ENCODE measurements at places on chromosomes 2 and 18. TPM values are rescaled to one million over a fixed set of nuclear protein-coding genes. Genes with fewer than 3 reads are reported as not detected.

Gene SNORC
- polyA plus RNA-seq, result not detected

Gene THSD7B
- polyA plus RNA-seq, result not detected

Gene STRADB
- 32.5 TPM for polyA plus RNA-seq

Gene SESTD1
- 7.9 TPM for polyA plus RNA-seq

GRCh38 chr18:58546552-58546951 is 82.3 kb downstream of the ALPK2 start:
- peaks cover 12% of the 10 kb centered on the region for H3K4me1 ChIP-seq
- H3K4me3 ChIP-seq, result no peak overlapping the region
- H3K36me3 ChIP-seq, result no peaks in the 10 kb centered on the region
- H3K27ac ChIP-seq, result no peak overlapping the region
- peaks cover 2% of the 10 kb centered on the region for H3K27me3 ChIP-seq

GRCh38 chr2:234191819-234192407 is 141.4 kb downstream of the SPP2 start:
- no peaks in the 10 kb centered on the region for H3K36me3 ChIP-seq
- DNase-seq, result no peak
- no peak overlapping the region for H3K27ac ChIP-seq
- H3K27me3 ChIP-seq, result peaks cover 6% of the 10 kb centered on the region
- H3K4me1 ChIP-seq, result no peaks in the 10 kb centered on the region

DNA sequence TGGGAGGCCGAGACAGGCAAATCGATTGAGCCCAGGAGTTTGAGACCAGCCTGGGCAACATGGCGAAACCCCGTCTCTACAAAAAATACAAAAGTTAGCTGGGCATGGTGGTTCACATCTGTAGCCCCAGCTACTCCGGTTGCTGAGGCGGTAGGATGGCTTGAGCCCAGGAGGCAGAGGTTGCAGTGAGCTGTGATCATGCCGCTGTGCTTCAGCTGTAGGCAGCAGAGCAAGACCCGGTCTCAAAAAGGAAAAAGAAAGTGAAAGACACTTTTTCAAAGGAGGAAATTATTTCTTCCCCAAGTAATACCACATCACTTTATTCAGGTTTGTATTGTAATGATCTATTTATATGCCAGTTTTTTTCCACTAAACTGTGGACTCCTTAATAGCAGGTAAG is 35.7 kb upstream of the TAF4B start:
- H3K36me3 ChIP-seq, result no peaks in the 10 kb centered on the region
- peak overlapping the region; percentile 75 for H3K4me3 ChIP-seq
- peaks cover 23% of the 10 kb centered on the region for H3K4me1 ChIP-seq
- peak overlapping the region; percentile 82 for H3K27ac ChIP-seq
- DNase-seq, result peak; percentile 26

DNA sequence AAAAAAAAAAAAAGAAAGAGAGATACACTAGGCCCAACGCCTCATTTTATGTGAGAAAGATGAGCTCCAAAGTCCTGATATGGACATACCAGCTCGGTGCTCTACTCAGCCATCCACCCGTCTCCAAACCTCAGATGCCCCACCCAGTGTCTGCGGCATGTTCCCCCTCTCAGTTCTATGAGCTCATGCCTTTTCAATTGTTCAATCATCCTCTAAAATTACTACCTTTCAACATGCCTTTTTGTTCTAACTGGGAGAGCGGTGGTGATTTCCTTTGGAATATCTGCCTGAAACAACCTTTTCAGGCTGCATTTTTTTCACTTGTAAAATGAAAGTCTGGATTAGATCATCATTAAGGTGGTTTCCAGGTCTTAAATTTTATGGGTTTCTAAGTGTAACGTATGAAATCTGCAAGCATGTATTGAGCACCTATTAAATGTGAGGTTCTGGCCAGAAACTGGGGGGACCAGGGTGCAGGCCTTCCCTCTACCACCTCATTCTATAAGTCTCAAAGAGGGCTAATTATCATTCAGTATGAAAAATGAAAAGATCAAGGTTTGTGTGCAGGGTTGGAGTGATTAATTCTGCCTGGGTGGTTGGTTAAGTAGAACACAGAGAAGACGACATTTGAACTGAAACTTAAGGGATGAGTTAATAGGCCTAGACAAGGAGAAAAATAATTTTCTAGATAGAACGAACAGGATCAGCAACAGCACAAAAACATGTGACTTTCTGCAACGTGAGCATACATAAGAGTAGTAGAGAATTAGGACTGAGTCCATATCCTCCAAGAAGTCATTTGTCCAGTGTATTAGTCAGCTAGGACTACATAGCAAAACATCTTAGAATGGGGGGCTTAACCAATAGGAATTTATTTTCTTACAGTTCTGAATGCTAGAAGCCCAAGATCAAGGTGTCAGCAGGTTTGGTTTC is 87.4 kb upstream of the GLS start:
- DNase-seq, result no peak
- peaks cover 4% of the 10 kb centered on the region for H3K27me3 ChIP-seq
- H3K4me1 ChIP-seq, result peaks cover 15% of the 10 kb centered on the region
- no peak overlapping the region for H3K4me3 ChIP-seq
- no peak overlapping the region for H3K27ac ChIP-seq
- H3K36me3 ChIP-seq, result no peaks in the 10 kb centered on the region

DNA sequence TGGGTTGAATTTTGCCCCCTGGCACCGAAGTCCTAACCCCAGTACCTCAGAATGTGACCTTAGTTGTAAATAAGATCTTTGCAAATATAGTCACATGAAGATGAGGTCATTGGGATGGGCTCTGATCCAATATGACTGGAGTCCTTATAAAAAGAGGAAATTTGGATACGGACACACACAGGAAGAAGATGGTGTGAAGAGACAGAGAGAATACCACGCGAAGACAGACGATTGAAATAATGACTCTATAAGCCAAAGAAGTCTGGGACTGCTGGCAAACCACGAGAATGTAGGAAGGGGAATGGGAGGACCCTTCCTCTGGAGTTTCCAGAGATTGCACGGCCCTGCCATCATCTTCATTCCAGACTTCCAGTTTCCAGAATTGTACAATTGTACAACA is 98.6 kb downstream of the CPO start:
- peaks cover 11% of the 10 kb centered on the region for H3K27me3 ChIP-seq
- H3K4me1 ChIP-seq, result no peaks in the 10 kb centered on the region
- no peak for DNase-seq
- H3K27ac ChIP-seq, result no peak overlapping the region
- no peaks in the 10 kb centered on the region for H3K36me3 ChIP-seq
- no peak overlapping the region for H3K4me3 ChIP-seq

- no peak overlapping the region for H3K4me3 ChIP-seq
- no peak for DNase-seq
- no peaks in the 10 kb centered on the region for H3K36me3 ChIP-seq
- no peaks in the 10 kb centered on the region for H3K27me3 ChIP-seq
- H3K4me1 ChIP-seq, result peaks cover 6% of the 10 kb centered on the region
Measured at GRCh38 chr18:38367473-38367872, 801.9 kb upstream of the CELF4 start.

GRCh38 chr2:41062336-41062735 is 610.4 kb upstream of the SLC8A1 start:
- H3K27me3 ChIP-seq, result peaks cover 2% of the 10 kb centered on the region
- H3K4me3 ChIP-seq, result no peak overlapping the region
- no peaks in the 10 kb centered on the region for H3K36me3 ChIP-seq
- peaks cover 6% of the 10 kb centered on the region for H3K4me1 ChIP-seq
- DNase-seq, result no peak

- no peaks in the 10 kb centered on the region for H3K27me3 ChIP-seq
- peaks cover 2% of the 10 kb centered on the region for H3K36me3 ChIP-seq
- H3K4me3 ChIP-seq, result no peak overlapping the region
- DNase-seq, result no peak
Measured at GRCh38 chr18:56815926-56816325, 164.8 kb downstream of the WDR7 start.

DNA sequence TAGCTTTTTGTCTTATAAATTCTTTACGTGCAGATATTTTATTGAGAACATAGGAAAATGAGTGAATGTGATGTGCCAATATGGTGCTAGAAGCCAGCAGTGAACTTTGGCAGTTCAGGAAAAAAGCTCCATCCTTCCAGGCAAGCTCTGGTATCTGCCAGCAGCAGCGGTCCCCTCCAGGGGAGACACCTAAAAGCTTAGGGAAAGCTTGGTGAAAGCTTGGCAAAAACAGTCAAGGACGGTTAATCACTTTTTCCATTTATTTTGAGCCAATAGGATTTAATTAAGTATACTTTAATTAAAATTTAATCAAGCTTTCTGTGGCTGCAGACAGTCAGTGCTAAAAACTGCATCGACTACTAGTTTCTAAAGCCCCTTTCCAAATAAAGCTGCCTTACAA is 60.4 kb downstream of the PID1 start:
- H3K4me1 ChIP-seq, result no peaks in the 10 kb centered on the region
- no peak for DNase-seq
- H3K27me3 ChIP-seq, result no peaks in the 10 kb centered on the region
- H3K27ac ChIP-seq, result no peak overlapping the region
- no peak overlapping the region for H3K4me3 ChIP-seq

- H3K4me1 ChIP-seq, result peaks cover 14% of the 10 kb centered on the region
- peak overlapping the region; percentile 85 for H3K4me3 ChIP-seq
Measured at GRCh38 chr2:10079266-10079869, 843 bp downstream of the CYS1 start.

- no peak for DNase-seq
- no peak overlapping the region for H3K4me3 ChIP-seq
- H3K4me1 ChIP-seq, result peaks cover 19% of the 10 kb centered on the region
- H3K27ac ChIP-seq, result no peak overlapping the region
Measured at GRCh38 chr2:235860111-235860510, 308.1 kb downstream of the GBX2 start.

GRCh38 chr18:11121443-11121849 is 27.9 kb downstream of the PIEZO2 start:
- no peak for DNase-seq
- no peaks in the 10 kb centered on the region for H3K27me3 ChIP-seq
- H3K4me3 ChIP-seq, result no peak overlapping the region
- H3K36me3 ChIP-seq, result no peaks in the 10 kb centered on the region

DNA sequence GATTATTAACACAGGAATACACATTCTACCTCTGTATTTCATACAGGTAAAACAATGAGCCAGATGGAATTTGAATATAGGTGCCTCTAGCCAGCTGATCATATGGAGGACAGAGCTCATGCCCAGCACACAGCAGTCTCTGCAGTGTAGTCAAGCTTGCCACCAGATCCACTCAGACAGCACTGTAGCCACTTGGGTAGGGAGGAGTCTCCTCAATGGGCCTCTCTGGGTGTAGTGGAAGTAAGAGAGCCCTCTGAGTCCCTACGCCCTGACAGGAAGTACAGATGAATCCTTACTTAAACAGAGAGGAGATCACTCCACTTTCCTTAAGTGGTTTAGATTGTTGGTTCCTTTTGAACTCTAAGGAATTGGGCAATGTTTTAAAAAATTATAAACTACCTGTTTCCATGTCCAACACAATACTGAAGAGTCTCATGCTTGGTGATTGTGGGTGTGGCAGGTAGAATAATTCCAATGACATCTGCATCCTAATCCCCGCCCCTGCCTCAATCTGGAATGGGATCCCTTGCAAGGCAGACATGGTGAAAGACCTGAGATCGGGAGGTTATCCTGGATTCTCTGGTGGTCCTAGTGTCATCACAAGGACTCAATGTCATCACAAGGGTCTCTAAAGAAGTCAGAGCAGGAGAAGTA is 23.0 kb upstream of the TMEM200C start:
- peaks cover 6% of the 10 kb centered on the region for H3K27me3 ChIP-seq
- no peaks in the 10 kb centered on the region for H3K36me3 ChIP-seq
- H3K4me3 ChIP-seq, result no peak overlapping the region
- no peak overlapping the region for H3K27ac ChIP-seq
- H3K4me1 ChIP-seq, result no peaks in the 10 kb centered on the region

DNA sequence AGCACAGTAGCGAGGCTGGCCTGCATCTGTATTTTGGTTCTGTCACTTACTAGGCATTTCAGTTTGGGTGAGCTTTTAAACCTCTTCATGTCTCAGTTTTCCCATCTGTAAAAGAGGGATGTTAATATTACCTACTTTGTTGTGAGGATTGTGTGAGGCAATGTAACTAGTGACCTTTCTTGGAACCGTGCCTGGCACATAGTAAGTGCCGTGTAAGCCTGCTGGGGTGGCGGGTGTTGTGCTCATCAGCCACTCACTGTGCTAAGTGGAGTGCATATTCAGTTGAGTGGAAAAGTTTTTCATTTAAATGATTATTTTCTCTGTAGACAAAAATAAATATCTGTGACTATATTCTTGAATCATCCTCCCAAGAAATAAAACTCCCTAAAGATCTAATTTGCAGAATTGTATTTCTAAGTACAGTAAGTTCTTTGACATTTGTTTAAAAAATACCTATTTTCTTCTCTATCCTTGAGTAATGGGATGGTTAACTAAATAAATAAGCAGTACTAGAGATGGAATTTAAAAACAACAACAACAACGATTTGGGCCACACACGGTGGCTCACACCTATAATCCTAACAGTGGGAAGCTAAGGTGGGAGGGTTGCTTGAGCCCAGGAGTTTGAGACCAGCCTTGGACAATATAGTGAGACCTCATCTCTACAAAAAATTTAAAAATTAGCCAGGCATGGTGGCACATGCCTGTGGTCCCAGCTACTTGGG is 56.7 kb downstream of the MALT1 start:
- H3K4me3 ChIP-seq, result no peak overlapping the region
- no peak overlapping the region for H3K27ac ChIP-seq
- no peaks in the 10 kb centered on the region for H3K4me1 ChIP-seq
- H3K36me3 ChIP-seq, result peaks cover 14% of the 10 kb centered on the region

- DNase-seq, result no peak
- peaks cover 16% of the 10 kb centered on the region for H3K27me3 ChIP-seq
- peaks cover 20% of the 10 kb centered on the region for H3K4me1 ChIP-seq
- H3K27ac ChIP-seq, result no peak overlapping the region
- no peaks in the 10 kb centered on the region for H3K36me3 ChIP-seq
- peak overlapping the region; percentile 61 for H3K4me3 ChIP-seq
Measured at GRCh38 chr2:17879137-17879912, 858 bp downstream of the KCNS3 start.

DNA sequence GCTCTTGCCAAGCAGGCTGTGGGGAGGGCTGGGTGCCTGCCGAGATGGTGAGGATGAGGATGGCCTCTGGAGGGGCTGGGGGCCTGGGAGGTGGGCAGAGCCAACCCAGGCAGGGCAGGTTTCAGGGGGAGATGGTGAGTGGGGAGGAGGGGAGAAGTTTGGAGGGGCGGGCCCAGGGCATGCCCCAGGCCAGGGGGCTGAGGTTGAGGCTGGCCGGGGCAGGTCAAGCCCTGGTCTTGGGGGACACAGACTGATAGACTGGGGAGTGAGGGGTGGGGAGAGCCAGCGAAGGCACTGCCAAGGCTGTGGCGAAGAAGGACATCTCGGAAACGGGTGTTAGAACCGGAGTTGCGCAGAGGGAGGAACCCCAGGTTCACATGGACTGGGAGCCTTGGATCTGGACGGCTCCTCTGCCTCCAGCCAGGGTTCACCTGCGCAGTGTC is 12.6 kb downstream of the CAPN10 start:
- no peaks in the 10 kb centered on the region for H3K36me3 ChIP-seq
- DNase-seq, result no peak
- no peak overlapping the region for H3K27ac ChIP-seq
- peaks cover 1% of the 10 kb centered on the region for H3K27me3 ChIP-seq
- H3K4me1 ChIP-seq, result no peaks in the 10 kb centered on the region

Measured in immature natural killer cell (primary cell).